LoVo (cell line): ENCODE measurements at places on chromosomes 5 and 9.
A peak's percentile ranks its signal among the peaks of the same experiment; 100 is the strongest.

DNA sequence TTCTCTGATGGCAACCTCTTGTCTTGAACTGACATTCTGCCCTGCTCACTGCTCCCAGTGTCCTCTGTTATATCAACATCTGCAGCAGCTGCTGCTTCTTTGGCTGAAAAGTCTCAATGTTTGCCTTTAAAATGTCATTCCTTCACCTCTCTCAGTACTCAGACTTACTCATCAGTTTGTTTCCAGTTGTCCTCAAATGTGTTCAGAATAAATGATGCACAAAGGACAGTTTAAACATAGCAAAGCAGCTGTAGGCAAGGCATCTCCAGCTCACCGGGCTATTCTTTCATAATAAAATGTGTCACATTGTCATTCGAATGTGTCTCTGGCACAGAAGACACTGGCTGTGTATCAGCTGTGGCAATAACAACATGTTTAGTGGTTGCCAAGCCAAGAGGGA is 590.9 kb upstream of the ZNF608 start:
- DNase-seq = no peak

DNA sequence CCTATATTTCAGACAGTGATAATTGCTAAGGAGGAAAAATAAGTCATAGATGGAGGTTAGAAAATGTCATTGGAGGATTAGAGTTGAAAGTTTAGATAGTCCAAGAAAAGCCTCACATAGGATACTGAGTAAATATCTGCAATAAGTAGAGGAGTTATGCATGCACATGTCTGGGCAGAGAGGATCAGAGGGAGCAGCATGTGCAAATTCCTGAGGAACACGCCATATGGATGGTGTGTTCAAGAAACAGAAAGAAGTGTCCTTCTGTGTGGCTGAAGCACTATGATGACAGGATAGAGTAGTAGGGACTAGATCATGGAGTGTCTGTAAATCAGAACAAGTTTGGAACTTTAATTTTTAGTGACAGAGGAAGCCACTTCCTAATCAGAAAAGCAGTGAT is 52.2 kb downstream of the SGCD start:
- DNase-seq = no peak

- peak; percentile 70 for DNase-seq
Measured at GRCh38 chr9:121735793-121736770, 84.6 kb downstream of the DAB2IP start.

DNA sequence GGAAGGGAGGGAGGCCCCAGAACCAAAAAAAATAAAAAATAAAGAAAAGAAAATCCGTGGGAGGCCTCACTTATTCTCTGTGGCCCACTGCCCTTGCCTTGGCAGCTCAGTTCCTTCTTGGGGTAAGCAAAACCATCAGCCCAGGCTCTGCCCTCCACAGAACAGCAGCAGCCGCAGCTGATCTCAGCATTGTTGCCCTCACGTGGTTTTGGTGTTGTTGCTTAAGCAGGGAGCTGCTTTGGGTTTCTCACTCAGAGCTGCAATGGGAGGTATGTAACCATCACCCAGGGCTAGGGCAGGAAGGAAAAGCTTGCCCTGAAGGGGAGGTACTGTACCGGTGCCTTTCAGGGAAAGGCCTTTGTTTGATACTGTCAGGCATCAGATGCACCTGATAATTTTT is 374.7 kb upstream of the WWC1 start:
- no peak for DNase-seq

DNA sequence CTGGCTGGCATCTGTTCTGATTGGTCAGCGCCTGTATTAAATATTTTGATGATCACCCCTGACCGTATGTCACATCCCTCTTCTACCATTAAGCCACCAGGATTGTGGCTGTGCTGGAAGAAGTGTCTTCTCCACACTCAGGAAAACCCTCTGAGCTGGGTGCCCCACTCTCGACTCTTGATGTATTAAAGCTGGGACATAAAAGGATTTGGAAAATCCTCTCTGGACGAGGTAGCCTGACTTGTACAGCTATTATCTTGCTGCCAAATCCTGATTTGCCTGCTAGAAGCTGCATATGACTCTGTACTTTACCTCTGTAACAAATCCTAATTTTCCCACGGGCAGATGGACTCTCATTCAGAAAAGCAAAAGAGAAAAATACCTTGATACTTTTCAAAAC is 161.0 kb downstream of the SLC28A3 start:
- DNase-seq = no peak

- no peak for DNase-seq
Measured at GRCh38 chr5:61329550-61330128, 2.4 kb upstream of the ZSWIM6 start.

DNA sequence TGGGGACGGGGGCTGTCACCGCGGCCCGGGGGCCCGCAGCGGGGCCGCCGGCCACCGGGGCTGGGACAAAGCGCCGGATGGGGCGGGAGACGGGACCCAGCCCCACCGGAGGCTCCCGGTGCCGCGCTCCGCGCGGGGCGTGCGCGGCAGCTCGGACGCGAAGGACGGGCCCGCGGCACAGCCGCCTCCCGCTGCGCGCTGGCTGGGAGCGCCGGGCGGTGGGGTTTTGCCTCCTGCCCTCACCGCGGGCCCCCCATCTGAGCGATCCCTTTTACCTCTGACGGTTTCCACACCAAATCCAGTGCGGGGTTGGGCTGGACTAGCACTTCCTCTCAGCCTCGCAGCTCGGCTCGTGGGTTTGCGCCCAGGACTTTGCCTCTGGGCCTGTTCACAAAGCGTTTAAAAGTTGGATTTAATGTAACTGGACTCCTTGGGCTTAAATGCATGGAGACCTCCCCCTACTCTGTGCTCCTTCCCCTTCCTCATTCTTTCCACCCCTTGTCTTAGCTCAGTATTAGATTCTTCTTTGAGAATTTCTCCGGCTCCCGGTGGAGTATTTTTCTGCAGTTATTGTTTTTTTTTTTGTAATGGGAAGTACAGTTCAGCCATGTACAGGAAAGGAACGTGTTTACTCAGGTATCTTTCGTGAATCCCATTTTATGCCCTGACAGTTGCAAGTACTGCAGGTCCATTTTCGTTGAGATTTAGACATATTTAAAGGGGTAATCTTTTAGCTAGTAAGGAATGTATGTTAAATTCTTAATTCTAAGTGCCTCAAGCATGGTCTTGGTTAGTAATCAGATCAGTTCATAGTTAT is 691 bp downstream of the FCHO2 start:
- DNase-seq = peak; percentile 47

GRCh38 chr9:113579283-113580040 is 115.9 kb downstream of the RGS3 start:
- DNase-seq = no peak

DNA sequence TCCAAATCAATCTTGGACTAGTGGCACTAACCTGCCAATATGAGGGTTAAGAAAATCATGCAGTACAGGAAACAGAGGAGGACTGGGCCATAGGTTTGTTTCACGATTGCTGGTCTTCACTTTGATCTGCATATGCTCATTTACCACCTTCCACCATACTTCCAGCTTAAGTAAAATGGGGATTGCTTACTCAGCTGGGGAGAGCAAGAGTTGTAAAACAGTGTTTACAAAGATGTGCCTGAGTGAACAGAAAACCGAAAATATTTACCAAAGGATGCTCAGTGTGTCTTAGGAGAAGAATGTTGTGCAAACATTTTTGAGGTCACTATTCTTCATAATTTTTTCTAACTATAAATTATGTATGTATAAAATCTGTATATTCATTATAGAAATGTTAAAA is 65.1 kb upstream of the DNAH5 start:
- no peak for DNase-seq

DNA sequence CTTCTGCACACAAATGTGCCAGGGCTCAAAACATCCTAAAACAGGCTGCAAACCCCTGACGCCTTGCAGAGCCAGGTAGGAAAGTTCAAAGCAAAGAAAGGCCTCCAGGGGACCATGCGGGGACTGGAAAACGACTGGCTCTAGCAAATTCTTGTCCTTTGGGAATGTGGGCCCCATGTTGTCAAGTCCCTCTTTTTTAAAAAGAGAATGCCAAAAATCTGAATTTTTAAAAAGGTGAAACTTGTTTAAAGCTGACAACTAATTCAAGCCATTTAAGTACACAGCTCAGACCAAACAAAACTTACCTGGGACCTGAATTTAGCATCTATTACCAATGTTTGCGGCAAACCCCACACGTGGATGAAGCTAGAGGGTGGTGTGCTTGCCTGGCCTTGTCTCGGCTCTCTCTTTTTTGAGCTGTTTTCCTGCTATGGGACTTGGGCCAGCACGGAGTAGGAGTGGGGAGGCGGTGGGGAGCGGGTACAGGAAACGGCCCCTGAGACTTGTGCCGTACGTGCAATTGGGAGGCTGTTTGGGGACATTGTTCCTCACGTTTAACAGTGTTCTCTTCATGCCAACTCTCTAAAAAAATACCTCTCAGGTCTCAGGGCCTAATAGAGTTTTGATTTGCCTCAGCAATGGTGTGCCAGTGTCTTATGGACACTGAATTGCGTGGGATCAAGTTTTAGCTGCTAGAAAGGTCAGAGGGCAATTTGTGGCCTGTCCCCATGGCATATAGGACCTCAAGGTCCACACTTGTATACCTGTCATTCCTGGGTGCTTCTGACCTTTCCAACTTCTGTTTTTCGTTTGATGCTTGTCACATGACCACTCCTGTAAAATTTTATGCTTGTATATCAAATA is 15.1 kb upstream of the PHF19 start:
- no peak for DNase-seq

GRCh38 chr5:107682533-107682932 is 11.8 kb upstream of the EFNA5 start:
- DNase-seq = no peak

DNA sequence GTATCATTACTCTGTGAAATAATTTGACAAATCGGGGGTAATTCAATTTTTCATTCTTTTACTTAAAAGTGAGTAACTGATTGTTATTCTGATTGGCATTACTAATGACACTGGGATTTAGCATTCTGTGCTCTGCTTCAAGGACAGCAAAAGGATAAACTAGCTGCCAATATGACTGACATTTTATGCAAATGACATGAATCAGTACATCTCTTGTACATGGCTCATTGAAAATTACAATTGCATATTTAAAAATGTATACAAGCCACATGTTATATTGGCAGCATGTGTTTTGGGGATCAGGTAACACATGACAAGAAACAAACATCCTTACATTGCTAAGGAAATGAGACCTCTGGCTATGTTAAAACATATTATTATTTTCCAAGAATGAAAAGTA is 79.0 kb downstream of the SMC2 start:
- DNase-seq = no peak

- no peak for DNase-seq
Measured at GRCh38 chr5:24819841-24820240, 175.1 kb upstream of the CDH10 start.

DNA sequence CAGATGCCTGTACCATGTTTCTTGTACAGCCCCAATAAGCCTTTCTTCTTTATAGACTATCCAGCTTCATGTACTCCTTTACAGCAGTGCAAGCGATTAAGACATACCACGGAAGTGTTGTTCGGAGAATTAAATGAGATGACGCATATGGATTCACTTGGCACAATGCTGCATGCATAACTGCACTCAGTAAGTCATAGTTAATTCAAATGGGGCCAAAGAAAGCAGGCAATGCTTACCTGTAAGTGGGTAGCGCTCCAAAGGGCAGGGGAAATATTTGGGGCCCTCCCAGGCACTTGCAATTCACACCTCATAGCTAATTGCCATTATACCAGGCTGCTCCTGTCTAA is 7.7 kb upstream of the ADRA1B start:
- no peak for DNase-seq

GRCh38 chr5:141952020-141952419 is 6.0 kb downstream of the PCDH12 start:
- DNase-seq = no peak

- DNase-seq = no peak
Measured at GRCh38 chr9:10661376-10661775, 48.6 kb upstream of the PTPRD start.

DNA sequence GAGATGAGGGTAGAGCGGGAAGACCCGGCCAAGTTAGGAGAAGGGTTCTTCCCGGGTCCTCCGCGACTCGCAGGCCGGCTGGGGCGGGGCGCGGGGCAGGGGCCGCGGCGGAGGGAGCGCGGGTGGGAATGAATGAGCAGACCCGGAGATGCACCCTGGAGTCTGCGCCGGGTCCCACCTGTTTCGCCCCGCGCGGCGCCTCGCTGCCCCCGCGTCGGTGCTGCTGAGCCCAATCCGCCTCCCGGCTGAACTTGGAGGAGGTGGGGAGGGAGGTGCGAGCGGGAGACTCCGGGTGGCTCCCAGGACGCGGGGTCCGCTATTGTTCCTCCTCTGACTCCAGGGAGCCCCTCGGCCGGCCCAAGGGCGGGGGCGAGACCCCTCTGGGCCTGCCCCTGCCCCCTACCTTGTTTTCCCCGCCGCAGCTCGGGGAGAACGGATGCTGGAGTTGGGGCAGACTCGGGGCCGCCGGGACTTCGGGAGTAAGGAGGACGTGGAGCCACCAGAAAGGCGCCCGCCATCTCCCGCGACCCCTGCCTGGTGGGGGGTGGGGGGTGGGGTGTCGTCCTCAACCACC is 659 bp downstream of the RAI14 start:
- DNase-seq = peak; percentile 11

GRCh38 chr5:90408571-90409317 is 812 bp downstream of the CETN3 start:
- DNase-seq = peak; percentile 7

DNA sequence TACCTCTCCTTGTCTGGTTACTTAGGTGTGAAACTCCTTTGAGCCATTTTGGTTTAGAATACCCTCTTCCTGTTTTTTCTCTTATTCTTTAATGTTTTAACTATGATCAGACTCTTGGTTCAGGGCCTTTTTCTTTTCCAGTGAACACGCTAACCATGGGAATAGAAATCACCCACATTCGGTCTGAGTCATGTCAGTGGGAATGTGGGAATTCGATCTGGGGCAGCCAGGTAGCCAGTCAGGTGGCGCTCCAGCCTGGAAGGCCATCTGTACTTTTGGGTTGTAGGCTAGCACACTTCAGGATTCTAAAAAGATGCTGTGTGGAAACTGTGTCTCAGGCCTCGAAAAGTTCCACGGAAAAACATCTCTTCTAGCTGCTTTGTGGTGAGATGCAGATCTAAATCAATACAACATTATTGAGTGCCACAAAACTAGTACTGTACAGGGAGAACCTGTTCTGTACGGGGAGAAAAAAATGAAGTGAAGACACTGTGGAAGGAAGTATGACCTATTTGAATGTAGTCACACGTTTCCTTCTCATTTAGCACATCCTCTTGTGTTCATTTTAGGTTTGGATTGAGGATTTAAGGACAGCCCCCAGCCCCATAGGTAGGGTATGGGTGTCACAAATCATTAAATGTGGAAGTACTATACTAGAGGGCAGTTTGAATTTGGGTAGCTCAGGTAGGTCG is 36.4 kb downstream of the SNX30 start:
- no peak for DNase-seq

- DNase-seq = no peak
Measured at GRCh38 chr9:21443849-21444625, 3.8 kb downstream of the IFNA1 start.

GRCh38 chr5:158737536-158738027 is 362.1 kb downstream of the EBF1 start:
- no peak for DNase-seq

- DNase-seq = no peak
Measured at GRCh38 chr5:54136516-54137440, 173.6 kb downstream of the ARL15 start.

- DNase-seq = no peak
Measured at GRCh38 chr9:91658513-91659105, 235.0 kb upstream of the NFIL3 start.
